Omental fat pad (tissue), 4 donors: ENCODE measurements at places on chromosomes 13 and 19. TPM values are rescaled to one million over a fixed set of nuclear protein-coding genes. Genes with fewer than 3 reads are reported as not detected.

TMEM255B gene
- 7.0 TPM for total RNA-seq

DNA sequence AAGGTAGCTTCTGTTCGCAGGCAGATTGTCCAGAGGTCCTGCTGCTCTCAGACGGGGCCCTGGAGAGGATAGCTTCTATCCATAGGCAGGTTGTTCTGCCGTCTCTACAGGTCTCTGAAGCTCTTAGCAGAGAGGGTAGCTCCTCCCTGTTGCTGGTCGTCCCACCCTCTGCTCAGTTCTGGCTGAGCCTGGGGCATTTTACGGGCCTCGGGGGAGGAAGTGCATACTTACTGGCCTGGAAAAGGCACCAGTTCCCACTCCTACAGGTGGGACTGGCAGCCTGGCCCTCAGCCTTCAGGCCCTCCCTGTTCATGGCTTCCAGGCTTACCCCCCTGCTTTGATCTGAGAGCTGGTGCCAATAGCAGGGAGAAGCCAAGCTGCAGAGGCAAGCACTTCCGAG, 42.3 kb downstream of the USPL1 start:
- DNase-seq = no peak

KLK8 gene
- total RNA-seq = 15.0 TPM

DNA sequence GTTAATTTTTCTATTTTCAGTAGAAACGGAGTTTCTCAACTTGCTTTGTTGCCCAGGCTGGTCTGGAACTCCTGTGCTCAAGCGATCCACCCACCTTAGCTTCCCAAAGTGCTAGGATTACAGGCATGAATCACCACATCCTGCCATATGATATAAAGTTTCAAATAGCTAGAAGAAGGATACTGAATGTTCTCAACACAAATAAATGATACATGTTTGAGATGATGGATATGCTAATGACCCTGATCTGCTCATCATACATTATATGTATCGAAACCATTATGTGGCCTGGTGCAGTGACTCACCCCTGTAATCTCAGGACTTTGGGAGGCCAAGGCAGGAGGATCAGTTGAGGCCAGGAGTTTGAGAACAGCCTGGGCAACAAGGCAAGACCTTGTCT, 11.5 kb downstream of the CIB3 start:
- no peak for DNase-seq

DNA sequence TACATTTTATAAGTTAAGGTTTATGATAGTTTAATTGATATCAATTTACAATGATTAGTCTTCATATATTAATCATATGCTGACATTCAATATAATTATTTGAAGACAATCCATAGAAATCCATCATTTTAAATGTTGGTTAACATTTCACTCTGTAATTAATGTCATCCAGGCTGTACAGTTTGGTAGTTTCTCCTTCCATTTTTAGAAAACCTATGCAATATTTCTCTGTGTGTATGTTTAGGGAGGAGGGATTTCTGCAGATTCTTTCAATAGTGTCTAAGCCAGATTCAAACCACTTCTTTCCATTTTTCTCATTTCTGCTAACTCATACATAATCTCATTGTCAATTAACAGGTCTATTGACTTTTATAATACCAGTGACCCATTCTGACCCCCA, 1159.0 kb upstream of the ATXN8OS start:
- DNase-seq = no peak

ZNF443 gene
- 2.8 TPM for total RNA-seq
